ENCODE measurements at places on chromosomes 6 and 20.

DNA sequence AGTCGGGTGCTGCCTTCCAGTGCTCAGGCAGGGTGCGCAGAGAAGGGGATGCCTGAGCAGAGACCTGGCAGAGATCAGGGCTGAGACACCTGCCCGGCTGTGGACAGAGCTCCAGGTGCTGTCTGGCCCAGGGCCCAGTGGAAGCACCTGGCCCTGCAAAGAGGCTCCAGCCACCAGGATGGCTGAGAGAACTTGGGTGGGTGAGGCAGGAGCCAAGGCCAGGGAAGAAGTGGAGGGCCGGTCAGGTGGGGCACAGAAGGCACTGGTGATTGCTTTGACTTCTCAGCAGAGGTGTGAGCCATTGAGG lies 31.2 kb downstream of the PNLDC1 start:
- DNase-seq: no peak

DNA sequence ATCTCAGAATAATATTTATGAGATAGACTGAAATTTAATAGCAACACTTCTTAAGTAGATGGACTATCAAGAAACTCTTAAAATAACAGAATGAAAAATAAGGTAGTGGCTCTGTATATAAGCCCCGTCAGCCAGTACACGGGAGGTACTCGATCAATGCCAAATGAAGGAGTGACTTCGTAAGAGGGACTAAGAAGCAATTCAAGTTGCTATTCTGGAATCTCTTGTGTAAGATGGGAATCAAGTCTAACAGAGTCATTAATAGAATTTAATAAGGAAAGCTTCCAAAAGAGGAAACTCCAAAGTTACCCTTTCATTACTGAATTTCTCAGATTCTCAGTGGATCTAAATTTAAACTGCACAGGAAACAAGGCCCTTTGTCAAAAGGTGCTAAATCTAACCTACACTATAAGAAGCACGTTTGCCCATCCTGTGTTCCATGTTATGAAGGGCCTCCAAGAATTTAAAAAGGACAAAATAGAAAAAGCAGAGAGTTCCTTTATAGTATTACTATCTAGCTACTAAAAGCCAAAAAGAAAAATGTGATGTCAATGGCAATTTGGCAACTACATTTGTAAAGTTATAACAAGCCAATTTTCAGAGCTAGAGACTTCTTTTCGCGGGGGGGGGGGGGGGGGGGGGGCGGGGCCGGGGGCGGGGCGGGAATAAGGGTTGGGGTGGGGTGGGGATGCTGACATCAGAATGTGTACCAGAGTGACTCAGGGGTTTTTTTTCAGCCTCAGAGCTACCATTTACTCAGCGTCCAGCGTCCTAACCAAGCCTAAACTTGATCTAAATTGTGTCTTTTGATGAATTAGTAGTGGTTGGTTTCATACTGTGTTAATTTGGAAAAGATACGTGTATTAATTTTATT lies 200.6 kb downstream of the GMPR start:
- no peak for DNase-seq

- DNase-seq: no peak
Measured at GRCh38 chr6:49606721-49607390, 29.8 kb downstream of the RHAG start.

DNA sequence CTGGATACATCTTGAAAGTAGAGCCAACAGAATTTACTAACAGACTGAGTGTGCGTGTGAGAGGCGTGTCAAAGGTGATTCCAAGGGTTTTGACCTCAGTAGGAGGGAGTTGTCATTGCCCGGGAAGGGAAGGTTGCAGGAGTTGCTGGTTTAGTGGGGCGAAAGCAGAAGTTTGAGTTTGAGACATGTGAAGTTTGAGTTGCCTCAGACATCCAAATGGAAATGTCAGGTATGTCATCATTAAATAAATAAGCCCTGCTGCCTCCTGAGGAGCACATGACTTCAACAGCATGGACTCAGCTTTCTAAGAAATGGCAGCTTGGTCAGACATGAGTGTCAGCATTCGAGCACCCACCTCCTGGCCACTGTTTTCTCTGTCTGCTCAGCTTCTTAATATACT lies 26.6 kb upstream of the TGM2 start:
- DNase-seq: no peak

- no peak for DNase-seq
Measured at GRCh38 chr6:20564269-20564668, 30.0 kb downstream of the CDKAL1 start.

DNA sequence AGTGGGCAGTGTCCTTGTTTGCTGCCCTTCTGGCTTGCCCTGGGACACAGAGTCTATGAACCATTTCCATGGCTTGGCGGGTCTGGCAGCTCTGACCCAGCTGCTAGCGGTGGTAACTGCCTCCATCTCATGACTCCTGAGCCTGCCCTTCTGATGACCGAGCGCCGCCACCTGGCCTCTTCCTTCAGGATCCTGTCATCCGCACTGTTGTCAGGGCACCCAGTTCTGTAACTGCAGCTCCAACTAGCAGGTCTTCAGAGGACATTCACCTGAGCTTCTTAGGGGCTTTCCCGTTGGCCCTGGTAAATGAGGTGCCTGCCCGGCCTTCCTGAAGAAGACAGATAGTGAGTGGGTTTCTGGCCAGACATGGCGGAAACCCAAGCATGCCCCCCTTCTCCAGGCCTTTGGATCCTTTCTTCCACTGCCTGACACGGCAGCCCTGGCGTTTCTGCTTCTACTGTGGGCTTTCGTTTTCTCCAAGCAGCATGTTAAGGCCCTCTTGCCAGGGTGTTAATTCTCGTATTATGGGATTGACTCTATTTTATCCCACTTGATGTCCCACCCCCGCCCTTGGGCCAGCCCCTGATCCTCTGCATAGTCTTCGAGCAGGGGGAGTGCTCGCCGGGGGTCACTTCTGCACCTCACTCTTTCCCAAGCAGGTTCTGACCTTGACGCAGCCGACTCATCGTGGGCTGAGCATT lies 24.7 kb downstream of the PACSIN1 start:
- no peak for DNase-seq

GRCh38 chr20:57069442-57069841 lies 197.0 kb downstream of the BMP7 start:
- DNase-seq: no peak

DNA sequence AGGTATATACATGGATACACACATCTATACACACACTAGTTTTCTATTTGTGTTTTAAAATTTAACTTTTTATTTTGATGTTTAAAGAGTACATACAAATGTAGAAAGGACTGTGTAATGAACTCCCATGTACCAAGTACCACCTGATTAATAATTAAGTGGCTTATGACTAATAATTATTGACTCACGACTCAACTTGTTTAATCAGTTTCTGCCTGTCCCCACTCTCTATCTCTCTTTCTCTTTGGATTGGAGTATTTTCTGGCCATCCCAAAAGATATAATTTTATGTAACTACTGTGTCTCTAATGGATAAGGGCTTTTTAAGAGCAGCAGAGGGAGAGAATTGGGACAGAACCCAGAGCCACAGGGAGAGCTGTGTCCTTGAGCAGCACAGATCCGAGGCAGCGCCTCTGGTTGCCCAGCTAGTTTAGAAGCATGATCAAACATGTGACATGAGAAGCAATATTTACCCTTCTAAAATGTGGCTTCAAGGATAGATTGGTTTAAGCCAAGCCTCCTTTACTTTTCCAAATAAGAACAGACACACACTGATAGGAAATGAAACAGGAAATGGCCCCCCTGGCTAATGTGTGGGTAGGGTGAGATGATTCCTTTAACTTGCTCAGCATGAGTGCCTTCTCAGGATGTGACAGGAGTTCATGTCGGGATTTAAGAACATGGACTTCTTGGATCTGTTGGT lies 81.0 kb downstream of the ERMARD start:
- no peak for DNase-seq

GRCh38 chr6:39665861-39666260 lies 59.3 kb downstream of the KIF6 start:
- no peak for DNase-seq

DNA sequence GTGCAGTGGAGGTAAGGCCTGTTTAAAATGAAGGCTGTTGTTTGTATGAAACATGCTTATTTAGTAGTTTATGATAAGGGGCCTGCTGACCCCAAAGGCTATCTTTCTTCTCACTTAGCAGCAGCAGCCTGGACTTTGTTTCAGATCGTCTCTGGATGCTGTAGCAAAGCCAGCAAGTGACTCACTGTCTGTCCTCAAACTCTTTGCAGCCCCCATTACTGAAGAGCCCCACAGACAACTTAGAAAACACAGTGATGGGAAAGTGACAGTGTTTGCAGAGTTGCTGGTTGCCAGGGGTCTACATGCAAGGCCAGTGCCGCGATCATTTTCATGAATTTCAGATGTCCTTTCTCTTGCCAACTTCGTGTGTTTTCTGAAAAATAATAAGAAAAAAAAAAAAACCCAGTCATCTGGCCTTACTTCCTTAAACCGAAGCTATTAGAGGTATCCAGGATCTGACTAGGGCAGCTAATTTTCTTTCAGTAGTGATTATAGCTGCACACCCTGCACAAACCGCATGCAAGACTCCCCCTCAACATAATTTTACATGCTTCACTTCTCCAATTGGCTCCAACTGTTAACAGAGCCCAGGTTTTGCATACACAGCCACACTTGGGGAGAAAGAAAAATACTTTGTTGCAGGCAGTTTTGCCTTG lies 11.6 kb upstream of the F13A1 start:
- DNase-seq: no peak

GRCh38 chr6:73537677-73538076 lies 16.8 kb upstream of the EEF1A1 start:
- DNase-seq: no peak

DNA sequence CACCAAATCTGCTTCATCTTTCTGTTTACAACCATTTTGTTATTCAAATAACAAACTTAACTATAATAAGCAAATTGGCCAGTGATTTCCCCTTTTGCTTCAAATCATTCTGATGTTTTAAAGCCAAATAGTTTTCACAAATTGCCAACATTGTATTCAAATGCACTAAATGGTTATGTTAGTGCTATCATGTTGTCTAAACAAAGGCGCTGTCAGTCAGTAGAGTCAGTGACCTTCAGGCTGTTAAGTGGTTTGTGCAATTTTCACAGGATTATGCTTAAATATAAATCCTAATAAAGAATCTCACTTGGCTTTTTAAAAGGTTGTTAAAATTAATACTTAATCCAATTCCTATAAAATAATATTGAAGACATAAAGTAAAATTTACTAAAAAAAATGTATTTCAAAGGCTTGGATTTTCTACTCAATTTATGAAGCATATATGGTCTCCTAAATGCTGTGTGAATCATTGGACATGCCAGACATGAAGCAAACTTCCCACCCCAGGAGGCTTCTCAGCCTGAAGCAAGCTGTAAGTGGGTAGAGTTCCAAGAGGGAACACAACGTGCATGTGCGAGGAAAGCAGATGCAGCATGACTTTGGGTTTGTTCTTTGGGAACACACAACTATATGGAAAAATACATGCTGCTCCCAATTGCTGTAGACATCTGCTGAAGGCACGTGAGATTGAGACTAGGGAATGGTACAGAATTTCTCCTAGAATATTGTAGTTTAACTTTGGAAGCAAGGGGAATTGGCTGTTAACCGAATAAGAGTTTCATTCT lies 54.9 kb downstream of the RSPO3 start:
- DNase-seq: no peak

GRCh38 chr6:44062105-44062770 lies 65.0 kb downstream of the MRPL14 start:
- no peak for DNase-seq

- no peak for DNase-seq
Measured at GRCh38 chr6:111740506-111740905, 132.7 kb downstream of the FYN start.

DNA sequence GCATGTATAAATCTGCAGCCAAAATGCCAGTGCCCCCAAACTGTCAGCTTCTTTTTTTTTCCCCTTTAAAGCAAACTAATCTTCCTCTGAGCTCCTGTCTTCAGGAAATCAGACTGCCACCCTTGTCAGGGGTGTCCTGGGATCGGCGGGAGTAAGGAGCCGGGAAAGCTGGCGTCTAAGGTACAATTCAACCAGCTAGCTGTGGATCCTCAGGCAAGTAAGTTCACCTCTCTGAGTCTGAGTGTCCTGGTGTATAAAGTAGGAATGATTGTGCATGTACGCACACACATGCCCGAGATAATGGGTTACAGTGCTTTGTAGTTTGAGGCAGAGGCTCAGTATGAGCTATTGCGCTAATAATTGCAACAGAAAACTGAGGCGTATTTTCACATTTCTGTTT lies 98.3 kb downstream of the ANKRD60 start:
- no peak for DNase-seq

- no peak for DNase-seq
Measured at GRCh38 chr20:12056839-12057238, 139.1 kb downstream of the BTBD3 start.

DNA sequence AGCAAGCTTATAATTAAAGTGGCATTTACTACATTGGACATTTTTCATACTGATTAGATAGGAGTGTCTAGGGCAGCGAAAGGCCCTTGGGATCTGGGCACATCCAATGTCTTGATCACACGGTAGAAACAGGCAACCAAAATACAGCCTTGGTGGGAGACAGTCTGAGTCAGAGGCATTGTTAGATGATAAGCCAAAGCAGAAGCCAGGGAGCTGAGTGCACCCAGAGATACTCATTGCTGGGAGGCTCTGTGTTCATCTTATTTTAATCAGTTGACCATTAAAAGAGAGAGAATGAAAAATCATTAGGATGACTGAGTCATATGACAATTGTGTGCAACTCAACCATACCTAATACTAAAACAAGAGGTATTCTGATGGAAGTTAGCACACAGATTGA lies 109.5 kb downstream of the LCA5 start:
- DNase-seq: no peak

- DNase-seq: no peak
Measured at GRCh38 chr20:1450926-1451491, 15.6 kb downstream of the NSFL1C start.

GRCh38 chr20:34299556-34300255 lies 3.4 kb downstream of the AHCY start:
- no peak for DNase-seq

DNA sequence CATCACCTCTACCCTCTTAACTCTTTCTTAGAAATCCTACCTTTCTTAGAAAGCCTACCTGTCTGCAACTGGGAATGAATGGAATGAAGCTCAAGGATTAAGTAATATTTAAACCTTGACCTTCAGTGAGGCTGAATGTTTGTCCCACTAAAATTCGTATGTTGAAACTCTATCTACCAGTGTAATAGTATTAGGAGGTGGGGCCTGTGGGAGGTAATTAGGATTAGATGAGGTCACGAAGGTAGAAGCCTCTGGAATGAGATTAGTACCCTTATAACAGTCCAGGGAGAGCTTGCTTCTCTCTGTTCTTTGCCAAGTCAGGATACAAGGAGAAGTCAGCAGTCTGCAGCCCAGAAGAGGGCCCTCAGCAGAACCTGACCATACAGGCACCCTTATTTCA lies 158.0 kb downstream of the TENT5A start:
- DNase-seq: no peak

All from stimulated activated CD8-positive, alpha-beta memory T cell treated with anti-CD3 and anti-CD28 coated beads, Interleukin-15, amount 100 ng/mL, for 24 hours (primary cell).